ENCODE measurements at places on chromosomes 16 and 17. TPM values are rescaled to one million over a fixed set of nuclear protein-coding genes. Genes with fewer than 3 reads are reported as not detected.

Gene SOCS3
- total RNA-seq: 16.6 TPM

Gene TMC7
- total RNA-seq: not detected

Gene TBC1D3K
- total RNA-seq: not detected

Gene EVPLL
- 0.14 TPM for total RNA-seq

Gene KRT222
- not detected for total RNA-seq

Gene CARD14
- not detected for total RNA-seq

Gene RHBDL3
- total RNA-seq: not detected

Gene BAIAP3
- 0.12 TPM for total RNA-seq

Gene MYOCD
- total RNA-seq: not detected

Gene PRR11
- total RNA-seq: 66.4 TPM

Gene KCNJ18
- total RNA-seq: not detected

Gene MYH8
- not detected for total RNA-seq

Gene ST6GALNAC1
- not detected for total RNA-seq

Gene C17orf67
- 1.5 TPM for total RNA-seq

Gene KRT27
- total RNA-seq: not detected

Gene CLEC3A
- not detected for total RNA-seq

Gene ELMO3
- 4.3 TPM for total RNA-seq

Gene PYY
- not detected for total RNA-seq

Gene INCA1
- total RNA-seq: 0.36 TPM

Gene FOXC2
- not detected for total RNA-seq

Gene SLC6A4
- not detected for total RNA-seq

Gene ZNF205
- 0.36 TPM for total RNA-seq

Gene WFDC1
- not detected for total RNA-seq

Gene PRAC2
- total RNA-seq: not detected

Gene C1QBP
- total RNA-seq: 586 TPM

Gene DNAH17
- total RNA-seq: 0.33 TPM

Gene FAM171A2
- 0.14 TPM for total RNA-seq

Gene LRRC75A
- 1.7 TPM for total RNA-seq

Gene PPY
- total RNA-seq: not detected

Gene CLEC19A
- not detected for total RNA-seq

Gene CAMTA2
- 107 TPM for total RNA-seq

Gene SKAP1
- 55.4 TPM for total RNA-seq
